Fibroblast of pulmonary artery (primary cell): ENCODE measurements at places on chromosomes 6 and 20.

DNA sequence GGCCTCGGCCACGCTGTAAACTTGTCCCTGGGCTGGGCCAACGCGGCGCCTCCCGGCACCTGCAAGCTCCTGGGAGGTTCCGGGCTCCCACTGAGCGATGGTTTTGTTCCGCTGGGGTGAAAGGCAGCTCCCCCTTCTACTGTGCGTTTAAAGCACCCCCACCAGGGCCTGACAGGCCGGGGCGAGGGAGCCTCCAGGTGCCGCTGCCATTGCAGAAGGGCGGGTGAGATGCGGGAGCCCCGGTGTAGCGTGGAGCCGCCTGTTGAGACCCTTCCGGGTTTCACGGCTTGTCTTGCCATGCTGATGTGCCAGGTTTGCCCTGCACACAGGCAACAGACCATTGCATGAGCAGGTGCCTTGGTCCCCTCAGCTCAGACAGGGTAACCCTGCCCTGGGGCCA is 2.9 kb downstream of the COL20A1 start:
- no peak for DNase-seq

DNA sequence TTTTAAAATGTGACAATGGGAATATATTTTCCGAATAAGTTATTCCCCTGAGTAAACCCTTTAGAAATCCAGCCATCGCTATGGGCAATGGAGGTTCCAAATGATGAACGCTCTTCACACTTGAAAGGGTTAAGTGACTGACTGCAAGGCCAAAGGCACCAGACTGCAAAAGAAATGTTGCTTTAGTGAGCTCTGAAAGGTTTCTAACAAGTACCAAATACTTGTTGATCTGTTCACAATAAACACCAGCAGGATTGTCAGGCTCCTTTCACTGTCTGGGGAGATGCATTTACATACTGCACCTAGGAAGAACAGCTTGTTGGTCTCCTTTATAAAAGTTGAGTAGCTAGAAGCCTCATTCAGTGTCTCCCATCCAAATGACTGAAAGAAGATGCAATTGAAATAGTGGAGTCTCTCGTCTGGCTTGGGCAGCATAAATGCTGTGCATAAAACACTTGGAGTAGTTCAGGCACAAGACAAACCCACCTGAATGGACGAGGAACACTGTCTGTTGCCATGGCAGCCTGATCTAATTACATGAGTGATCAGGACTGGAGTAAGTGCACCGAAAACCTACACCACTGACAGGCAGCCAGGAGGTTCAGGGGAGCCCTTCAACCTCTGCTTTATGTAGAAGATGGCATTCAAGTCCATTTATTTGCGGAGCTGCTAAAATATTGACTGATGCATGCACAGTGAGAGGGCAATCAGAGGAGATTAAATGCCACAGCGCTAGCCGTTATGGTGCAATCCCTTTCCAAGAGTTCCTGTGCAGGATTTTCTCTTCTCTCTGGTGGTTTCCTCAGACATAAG is 2.9 kb downstream of the ATXN1 start:
- peak; percentile 58 for DNase-seq

DNA sequence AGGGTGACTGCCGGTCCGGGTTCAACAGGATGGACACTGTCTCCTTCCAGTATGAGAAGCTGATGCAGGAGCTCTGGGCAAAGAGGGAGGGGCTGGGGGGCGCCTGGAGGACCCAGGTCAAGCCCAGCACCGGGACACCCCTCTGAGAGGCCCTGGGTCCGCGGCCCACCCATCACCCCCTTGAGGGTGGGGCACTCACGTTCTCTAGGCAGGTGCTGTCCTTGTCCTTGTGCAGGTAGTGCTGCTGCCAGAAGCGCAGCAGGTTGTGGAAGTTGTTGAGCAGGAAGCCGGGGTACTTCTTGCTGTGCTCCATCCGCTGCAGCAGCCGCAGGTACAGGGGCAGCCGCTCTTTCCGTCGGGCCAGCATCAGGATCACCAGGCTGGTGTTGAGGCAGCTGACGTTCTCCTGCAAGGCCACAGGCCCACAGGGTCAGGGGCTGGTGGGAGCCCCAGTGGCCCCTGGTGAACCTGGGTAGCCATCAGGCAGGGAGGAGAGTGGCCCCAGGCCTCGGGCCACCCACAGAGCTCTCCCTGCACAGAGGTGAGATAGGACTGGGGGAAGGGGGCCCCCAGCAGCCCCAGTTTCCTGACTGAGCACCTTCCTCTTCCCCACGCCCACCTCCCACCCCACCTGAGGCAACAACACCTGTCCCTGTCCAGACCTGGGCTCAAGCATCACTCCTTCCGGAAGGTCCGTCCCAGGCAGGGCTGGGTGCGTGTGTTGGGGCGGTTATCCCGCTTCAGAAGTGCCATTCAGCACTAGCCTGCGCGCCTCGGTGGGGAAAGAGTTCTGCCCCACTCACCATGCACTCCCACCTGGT is 47.8 kb downstream of the MYH7B start:
- DNase-seq: no peak

DNA sequence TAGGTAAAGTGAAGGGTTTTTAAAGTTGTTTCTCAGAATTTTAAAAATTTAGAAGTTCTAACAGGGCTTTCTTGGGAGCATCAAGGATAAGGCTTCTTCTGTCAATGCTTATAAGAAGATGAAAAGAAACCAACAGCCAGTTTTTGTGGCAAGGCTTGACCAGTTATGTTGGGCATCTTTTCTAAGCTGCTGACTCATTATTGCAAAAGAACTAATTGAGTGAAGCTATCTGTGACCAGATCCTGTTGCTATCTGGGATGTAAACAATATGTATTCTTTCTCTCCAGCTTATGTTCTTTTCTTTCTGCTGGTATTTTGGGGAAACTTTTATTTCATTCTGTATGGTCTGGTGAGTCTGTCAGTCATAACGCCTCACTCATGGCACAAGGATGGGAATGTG is 643.8 kb downstream of the HDGFL1 start:
- peak; percentile 8 for DNase-seq

DNA sequence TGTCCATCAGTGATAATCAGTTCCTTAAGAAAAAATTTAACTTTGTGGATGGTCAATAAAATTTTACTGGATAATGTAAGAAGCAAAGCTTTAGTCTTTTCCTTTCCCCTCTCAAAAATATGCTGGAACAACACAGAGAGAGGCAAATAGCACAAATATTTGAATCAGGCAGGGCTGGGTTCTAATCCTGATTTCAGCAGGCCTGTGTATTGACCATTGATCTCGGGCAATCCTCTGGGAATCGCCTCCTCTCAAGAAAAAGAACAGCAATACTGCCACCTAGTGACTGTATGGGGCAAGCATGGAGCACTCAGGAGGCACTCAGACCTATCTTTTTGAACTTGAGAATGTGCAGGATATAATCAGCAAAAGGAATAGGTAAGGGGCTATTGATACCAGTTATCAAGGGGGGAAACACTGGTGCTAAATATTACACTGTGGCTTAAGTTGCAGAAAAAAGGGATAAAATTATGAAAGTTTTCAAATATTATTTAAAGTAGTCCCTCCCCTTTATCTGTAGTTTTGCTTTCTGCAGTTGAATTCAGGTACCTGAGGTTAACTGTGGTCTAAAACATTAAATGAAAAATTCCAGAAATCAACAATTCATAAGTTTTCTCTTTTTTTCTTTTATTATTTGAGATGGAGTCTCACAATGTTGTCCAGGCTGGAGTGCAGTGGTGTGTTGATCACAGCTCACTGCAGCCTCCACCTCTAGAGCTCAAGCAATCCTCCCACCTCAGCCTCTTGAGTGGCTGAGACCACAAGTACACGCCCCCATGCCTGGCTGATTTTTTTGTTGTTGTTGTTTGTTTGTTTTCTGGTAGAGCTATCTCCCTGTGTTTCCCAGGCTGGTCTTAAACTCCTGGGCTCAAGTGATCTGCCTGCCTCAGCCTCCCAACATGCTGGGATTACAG is 91.8 kb upstream of the NHSL1 start:
- DNase-seq: peak; percentile 85

GRCh38 chr6:6749702-6750491 is 161.4 kb downstream of the LY86 start:
- peak; percentile 90 for DNase-seq

DNA sequence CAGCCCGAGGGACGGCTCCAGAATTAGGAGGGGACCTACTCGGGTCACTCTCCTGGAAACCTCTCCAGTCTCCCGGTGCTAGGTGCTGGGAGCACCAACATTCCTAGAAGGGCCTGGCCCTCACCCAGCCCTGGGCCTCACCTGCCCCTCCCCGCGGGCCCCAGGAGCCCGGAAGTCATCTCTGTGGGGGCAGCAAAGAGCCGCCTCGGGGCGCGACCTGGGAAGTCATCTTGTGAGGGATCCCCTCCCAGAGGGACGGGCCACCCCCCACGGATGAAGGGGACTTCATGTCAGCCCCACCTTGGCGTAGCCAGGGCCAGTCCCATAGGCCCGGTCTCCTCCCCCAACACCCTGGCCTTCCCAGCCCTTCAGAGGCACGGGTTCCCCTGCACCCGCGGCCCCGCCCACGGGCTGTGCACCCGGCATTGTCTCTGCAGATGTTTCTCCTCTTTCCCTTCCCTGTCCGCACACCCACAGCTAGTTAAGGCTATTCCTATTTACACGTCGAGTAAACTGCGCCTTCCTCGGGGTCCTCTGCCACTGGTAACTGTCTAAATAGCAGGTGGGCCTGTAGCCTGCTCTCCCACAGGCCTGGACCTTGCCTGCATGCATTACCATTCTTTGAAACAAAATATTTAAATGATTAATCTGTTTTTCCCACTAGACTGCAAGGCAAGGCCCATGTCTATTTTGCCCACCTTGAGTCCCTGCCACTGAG is 896 bp upstream of the RNASET2 start:
- DNase-seq: no peak

DNA sequence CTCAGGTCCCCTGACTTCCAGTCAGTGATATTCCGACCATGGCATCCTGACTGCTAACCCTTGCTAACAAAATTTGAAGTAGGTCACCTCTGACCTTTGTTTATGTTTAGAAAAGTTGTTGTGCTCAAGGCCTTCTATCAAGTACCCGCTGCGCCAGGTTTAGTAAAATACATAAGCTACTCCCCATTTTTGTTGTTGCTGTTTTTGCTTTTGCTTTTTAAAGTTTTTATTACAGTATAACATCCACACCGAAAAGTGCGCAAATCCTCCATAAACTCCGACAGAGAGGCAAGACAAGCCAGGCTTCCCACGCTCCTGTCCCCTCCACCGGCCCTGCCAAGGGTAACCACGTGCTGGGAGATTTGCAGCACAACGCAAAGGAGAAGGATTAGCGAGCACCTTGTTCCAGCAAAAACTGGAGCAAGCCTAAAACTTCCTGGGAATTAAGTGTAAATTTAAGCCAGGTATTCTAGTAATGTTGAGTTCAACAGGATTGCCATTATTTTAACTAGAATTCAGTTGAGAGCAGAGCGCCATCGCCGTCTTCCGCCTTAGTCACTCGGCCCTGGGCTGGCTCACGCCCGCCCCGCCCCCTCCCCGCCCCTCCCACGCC is 17.8 kb upstream of the HMGN4 start:
- no peak for DNase-seq

DNA sequence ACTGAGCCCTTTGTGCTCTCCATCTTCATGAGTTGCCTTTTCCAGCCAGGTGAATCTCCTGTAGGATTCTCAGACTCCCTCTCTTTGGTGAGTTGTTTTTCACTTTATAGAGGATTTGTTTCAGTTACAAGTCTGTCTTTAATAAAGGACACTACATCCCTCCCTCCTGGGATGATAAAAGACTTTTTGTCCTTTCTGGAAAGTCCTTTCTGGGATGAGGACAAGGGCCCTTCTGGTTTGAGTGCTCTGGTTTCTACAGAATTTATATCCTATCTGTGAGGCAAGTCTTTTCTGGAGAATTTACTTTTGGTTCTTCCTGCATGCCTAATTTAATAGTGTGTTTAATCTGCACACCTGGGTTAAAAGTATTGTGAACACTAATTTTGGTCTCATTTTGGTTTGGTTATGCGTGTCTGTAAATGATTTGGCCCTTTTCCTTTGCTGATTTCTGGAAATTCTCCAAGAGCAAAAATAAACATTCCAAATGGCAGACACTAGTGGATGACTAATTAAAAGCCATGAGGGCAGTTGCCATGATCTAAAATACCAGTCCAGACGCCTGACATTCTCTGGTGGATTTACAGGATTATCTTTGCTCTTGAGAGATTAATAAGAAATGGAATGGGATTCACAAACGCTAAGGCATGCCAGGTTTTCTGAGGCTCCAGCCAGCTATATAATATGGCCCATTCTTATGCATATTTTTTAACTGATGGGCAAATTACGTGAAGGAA is 44.8 kb downstream of the TCP11 start:
- peak; percentile 64 for DNase-seq

GRCh38 chr6:70651326-70651905 is 16.3 kb upstream of the SMAP1 start:
- no peak for DNase-seq

GRCh38 chr6:28597217-28597835 is 71.6 kb downstream of the GPX5 start:
- peak; percentile 63 for DNase-seq

DNA sequence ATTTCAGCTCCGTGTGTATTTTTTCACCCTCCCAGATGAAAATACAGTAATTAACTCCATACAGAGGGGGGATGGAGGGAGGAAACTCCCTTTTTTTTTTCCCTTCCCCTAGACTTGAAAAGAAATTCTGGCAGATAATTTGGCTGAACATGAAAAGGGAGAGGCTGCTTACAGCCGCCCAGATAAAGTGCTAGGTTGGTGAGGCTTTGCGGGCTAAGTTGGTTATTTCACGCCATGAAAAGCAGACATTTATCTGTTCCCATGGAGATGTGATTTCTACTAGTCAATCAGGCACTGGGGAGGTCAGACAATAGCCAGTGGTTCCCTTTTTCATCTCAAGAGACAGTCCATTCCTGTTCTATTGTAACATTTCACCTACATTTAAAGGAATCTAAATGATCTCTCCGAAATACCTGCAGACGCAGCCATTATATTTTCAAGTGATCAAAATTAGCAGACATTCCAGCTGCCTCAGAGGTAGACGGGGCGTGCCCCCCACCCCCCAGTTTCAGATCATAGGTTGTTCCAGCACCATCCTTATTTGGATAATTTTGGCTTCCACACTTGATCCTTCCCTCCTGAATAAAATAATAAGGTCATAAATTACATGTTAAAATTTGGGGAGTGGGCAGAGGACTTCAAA is 143.9 kb upstream of the ZNF217 start:
- peak; percentile 11 for DNase-seq

- DNase-seq: no peak
Observed at GRCh38 chr6:165417278-165417865, 108.0 kb upstream of the C6orf118 start.

- no peak for DNase-seq
Observed at GRCh38 chr20:40892642-40893041, 136.0 kb upstream of the TOP1 start.

DNA sequence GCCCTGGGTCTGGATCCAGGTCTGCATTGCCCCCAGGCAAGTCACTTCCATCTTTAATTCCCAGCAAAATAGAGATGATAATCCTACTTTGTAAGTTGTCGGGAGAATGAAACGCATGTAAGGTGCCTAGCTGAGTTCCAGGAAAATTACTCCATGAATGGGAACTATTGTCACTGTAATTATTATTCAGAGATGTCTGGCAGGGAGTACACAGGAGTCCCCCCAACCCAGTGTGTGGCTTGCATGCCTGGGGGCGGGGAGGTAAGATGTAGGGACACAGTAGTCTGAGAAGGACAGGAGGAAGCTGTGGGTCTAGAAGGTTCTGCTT is 85.4 kb downstream of the CD40 start:
- DNase-seq: no peak
